ENCODE measurements at places on chromosomes 4 and X.

DNA sequence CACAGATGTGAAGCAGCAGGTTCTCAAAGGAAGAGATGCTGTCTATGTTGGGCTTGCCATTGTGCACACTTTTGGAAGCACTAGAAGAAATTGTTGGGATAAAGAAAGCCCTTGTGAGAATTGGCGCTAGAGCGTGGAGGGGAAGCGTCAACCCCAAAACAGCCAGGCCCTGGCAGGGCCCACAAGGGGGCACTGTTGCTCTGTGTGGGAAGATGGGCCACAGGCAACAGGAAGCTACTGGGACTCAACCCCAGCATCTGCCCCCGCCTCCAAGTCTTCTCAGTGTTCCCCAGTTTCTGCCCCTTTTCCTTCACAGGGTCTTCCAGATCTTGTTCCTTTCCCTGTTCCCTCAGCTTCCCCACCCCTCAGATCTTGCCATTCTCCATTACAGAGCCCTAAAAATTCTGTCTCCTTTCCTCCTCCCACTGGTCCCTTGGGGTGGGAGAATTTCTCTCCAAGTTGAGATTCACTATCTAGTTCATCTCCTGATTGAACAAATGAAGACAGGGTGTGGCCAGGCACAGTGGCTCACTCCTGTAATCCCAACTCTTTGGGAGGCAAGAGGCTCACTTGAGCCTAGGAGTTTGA is 85.5 kb downstream of the STARD8 start:
- DNase-seq: peak; percentile 80

DNA sequence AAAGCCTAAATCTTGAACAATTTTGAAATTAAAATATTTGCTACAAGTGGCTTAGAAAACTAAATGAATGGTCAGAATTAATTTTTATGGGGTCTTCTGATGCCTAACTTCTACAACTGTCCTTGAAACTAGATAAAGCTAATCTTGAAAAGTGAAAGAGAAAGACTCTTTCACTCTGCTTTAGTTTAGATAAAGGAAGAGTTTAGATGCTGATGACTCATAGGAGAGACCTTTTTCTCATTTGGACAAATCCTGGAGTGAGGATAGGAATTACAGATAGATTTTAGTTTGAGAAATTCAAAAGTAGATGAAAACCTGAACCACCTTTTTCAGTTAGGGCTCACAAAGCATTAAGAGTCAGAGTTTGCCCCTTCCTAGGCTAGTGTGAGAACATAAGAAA is 342.3 kb upstream of the GRID2 start:
- no peak for DNase-seq

DNA sequence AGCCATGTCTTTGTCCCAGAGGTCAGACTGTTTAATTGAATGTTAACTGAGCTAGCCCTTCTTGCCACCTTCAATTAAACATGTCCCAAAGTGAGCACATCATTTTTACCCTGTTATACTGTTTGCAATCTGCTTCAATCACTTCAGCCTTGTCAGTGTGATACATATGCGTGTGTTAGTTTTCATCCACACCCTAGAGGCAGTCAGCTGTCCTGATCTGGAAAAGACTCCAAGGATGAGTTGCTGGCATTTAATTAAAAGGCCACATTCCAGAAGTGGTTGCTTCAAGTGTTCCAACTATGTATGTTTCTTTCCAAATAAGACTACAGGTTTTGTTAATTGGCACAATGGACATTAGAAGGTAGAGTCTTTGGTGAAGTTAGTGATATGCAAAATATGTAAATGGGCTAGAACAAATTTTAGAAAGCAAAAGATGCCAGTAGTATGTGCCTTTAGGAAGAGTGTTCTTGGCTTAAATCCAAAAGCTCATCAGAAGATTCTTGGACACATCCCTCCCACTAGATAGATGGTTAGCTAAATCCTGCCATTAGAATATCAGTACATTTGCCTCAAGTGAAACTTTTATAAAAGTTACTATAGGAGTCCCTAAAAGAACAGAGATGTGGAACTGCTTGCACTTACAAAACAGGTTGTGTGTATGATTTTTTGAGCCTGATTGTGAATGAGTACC is 79.5 kb upstream of the SLIT2 start:
- no peak for DNase-seq

GRCh38 chr4:19304028-19304427 is 947.7 kb upstream of the SLIT2 start:
- DNase-seq: no peak

DNA sequence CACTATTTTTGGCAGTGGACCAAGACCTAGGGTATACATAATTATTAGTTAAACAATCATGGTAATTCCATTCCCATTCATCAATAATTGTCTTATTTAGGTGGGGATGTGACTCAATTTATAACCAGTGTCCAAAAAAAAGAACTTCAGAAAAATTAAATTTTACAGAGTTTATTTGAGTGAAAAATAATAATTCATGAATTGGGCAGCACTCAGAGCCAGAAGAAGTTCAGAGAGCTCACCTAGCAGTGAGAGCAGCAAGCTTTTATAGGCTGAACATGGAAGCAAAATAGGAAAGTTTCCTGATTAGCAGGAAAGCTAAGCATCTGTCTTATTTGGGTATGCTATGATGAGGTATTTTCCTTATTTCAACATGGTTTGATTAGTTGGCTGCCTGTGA is 500.8 kb downstream of the PCDH7 start:
- DNase-seq: no peak

DNA sequence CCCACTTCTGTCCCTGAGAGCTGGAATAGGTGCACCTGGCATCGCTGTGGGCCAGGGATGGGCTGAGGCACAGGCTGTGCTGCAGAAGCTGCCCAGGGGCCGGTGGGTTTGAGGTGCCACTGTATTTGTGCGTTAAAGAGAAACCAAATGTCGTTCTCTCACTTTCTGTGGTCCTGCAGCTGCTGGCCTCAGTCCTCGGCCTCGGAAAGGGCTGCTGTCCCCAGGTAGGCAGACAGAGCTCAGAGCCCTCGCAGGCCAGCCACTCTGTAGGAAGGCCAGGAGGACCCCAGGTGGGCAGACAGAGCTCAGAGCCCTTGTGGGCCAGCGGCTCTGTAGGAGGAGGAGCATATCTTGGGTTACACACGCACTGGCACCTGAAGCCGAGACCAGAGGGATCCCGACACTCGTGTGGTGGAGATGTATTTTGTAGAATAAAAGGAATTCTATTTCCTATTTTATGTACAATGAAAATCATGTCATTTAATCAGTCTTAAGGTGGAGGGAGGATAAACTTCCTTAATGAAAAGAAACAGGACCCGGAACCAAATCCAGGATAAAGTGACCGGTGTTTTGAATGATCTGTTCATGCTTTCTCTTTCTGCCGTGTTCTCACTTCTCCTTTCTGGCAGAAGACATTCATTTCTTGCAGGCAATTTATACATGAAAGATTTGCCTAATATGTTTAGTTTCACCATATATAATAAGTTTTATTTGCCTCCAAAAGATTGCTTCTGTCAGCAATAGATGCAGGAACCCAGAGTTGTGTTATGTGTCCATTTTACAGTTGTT is 54.4 kb upstream of the HGFAC start:
- DNase-seq: peak; percentile 66

- no peak for DNase-seq
Measured at GRCh38 chr4:74410272-74410671, 34.7 kb upstream of the AREG start.

DNA sequence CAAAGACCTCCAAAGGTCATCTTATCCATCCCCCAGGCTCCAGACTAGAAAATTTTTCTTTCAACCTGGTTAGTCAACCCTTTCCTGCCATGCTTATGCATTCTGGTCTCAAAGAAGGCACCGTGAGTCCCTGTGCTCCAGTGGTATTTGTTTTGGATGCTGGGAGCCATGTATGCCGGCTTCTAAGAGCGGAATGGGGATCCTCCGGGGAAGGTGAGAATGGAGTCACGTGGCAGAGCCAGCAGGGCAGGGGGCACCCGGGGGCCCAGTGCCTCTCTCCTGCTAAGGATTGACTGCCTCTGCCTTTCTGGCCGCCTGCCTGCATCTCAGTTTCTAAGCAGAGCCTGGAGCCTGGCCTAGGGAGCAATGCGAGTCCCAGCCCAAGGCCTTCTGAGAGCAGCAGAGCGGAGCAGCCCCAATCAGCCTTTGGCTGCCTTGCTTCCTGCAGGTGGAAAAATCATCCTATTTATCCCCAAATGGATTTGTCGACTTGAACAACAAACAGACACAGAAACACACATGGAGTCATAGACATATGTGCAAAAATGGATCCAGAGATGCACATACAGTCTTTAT is 141.0 kb downstream of the PJA1 start:
- no peak for DNase-seq

- DNase-seq: no peak
Measured at GRCh38 chr4:184344899-184345572, 127.4 kb upstream of the ENPP6 start.

- DNase-seq: no peak
Measured at GRCh38 chrX:49892542-49892941, 13.3 kb downstream of the USP27X start.

- peak; percentile 2 for DNase-seq
Measured at GRCh38 chrX:116009861-116010710, 160.5 kb upstream of the AGTR2 start.

DNA sequence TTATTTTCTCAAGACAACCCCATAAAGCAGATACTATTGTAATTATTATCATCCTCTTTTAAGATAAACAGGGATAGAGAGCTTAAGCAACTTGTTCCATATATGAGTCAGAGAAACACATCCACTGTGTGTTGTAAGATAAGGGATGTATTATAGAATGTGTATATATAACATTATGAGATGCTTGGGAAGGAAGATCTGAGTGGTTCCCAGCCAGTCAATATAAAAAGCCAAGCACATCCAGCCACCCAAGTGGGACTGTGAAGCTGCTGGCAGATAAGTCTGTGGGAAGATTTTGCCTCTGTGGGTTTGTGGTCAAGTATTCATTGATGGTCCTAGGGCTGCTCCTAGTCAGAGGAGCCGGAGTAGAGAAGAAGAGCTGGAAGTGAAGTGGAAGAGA is 16.5 kb upstream of the BMPR1B start:
- no peak for DNase-seq

DNA sequence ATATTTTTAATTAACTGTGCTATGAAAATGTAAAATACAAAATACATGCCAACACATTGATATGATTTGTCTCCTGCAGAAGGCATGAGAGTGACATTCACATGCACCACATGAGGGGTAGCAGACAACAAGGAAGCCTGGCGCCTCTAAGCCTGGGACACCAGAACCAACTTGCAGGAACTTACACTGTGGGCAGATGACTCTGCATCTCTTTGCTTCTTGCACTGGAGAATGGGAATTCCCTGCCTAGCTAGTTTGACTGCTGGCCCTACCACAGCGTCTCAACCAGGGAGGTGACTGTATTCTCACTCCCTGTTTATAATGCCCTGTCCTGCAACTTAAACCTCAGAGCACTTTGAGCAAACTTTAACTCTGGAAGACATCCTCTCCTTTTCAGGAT is 40.5 kb downstream of the PAGE2 start:
- no peak for DNase-seq

DNA sequence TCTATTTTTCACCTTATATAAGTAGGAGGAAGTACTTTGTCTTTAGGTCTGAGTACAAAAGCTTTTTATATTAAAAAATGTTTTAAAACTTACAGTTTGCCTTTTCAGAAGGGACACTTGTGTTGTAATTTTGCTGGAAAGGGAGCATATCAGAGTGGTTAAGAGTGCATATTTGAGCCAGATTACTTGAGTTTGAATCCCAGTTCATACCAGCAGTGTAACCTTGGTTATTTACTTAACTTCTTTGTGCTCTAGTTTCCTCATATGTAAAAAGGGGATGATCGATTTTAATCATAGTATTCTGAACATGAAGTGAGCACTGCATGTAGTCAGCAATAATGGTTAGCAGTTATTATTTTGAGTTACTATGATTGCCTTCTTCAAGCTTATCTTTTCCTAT is 78.3 kb upstream of the SLC4A4 start:
- no peak for DNase-seq

DNA sequence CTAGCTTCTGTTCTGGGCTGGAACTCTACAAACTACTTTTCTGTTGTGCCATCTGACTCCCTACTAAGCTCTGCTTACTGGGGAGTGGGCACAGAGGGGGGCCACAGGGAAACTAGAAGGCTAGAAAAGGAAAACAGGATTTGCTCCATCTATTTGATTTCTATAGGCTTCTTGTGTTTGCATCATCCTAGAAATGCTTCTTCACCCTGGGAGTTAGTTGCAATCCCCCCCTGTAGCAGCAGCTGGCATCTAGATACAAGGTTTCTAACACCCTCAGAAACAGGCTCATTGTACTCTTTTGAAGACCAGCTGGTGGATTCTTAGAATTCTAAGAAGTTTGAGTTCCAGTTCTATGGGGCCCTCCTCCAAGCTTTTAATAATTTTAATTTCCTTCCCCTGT is 213.4 kb downstream of the TMA16 start:
- DNase-seq: peak; percentile 16
